Amniotic stem cell (primary cell): ENCODE measurements at places on chromosomes 6 and 20.

GRCh38 chr20:58619864-58620431 is 31.1 kb upstream of the STX16 start:
- no peak for DNase-seq

GRCh38 chr6:110878751-110879522 is 4.4 kb downstream of the AMD1 start:
- no peak for DNase-seq

DNA sequence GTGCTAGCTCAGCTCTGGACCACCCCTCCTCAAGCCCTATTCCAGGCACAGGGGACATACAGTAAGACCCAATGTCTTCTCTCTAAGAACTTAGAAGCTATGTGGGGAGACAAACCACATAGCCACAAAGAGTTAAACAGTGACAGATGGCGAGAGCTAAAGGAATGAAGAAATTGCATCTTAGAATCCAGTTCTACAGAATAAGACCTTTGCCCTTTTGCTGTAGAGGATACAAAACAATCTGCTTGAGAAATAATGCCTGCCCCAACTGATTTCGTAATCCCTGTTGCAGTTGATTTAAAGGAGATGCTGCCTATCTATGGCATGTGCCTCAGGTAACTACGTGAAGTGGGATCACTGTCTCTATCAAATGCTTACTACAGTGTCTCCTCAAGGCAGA is 31.2 kb downstream of the TNFRSF21 start:
- no peak for DNase-seq

GRCh38 chr6:113723182-113723581 is 134.0 kb upstream of the MARCKS start:
- DNase-seq: no peak

DNA sequence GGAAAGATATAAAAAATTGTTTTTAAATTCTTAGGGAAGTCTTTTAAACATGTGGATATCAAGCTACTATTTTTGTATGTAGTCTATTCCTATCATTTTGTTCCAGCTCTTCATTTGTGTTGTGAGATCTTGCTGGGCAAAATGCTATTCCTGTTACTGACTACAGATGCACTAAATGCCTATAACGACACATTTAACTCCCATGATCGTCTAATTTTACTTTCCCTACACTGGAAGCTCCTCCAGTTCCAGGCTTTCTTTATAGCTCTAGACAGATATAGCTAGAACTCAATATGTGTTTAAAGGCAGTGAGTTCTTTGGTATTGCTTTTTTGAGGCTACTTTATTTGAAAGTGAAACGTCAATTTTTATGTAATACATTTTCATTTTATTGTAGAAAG is 971.5 kb upstream of the CITED2 start:
- DNase-seq: no peak

GRCh38 chr6:142716097-142716496 is 228.9 kb downstream of the HIVEP2 start:
- no peak for DNase-seq

DNA sequence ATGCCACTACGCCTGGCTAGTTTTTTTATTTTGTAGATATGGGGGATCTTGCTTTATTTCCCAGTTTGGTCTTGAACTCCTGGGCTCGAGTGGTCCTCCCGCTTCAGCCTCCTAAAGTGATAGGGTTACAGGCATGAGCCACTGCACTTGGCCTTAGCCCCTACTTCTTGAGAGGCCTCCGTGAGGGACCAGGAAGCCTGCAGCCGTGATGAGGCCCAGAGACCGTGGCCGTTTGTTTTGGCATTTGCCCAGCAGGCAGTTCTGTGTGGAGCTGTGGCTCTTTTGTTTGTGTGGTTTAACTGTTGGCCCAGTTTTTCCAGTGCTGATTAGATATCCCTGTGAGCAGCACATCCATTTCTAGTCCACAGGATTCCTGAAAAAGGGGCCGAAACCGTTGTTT is 39.8 kb downstream of the SRSF3 start:
- peak; percentile 40 for DNase-seq

DNA sequence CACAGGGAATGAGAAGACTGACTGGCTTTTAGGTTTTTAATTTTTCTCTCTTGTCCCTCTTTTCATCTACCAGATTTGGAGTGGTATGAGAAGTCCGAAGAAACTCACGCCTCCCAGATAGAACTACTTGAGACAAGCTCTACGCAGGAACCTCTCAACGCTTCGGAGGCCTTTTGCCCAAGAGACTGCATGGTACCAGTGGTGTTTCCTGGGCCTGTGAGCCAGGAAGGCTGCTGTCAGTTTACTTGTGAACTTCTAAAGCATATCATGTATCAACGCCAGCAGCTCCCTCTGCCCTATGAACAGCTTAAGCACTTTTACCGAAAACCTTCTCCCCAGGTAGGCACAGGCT is 644 bp downstream of the MAD2L1BP start:
- DNase-seq: no peak

GRCh38 chr6:30091577-30092381 is 16.2 kb upstream of the RNF39 start:
- DNase-seq: no peak

- DNase-seq: no peak
These were observed 54.3 kb upstream of the IYD start for GRCh38 chr6:150314230-150315188.

GRCh38 chr6:160030103-160030502 is 61.2 kb downstream of the IGF2R start:
- peak; percentile 71 for DNase-seq

DNA sequence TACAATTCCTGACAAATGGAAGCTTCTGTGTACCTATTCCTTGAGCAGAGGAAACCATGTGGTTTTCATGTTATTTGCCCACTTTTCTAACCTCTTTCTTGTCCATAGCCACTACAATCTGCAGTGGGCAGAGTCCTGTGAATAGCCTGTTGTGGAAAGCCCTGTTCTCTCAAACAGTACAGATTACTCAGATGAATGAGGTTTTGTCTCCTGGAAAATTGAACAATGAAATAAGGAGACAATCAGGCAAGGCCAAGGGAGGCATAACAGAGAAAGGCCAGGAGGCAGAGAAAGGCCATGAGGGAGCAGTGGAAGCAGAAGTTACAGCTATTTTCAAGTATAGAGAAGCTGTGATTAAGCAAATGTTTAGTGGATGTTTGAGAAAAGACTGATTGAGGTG is 189.3 kb downstream of the GRIK2 start:
- DNase-seq: no peak

DNA sequence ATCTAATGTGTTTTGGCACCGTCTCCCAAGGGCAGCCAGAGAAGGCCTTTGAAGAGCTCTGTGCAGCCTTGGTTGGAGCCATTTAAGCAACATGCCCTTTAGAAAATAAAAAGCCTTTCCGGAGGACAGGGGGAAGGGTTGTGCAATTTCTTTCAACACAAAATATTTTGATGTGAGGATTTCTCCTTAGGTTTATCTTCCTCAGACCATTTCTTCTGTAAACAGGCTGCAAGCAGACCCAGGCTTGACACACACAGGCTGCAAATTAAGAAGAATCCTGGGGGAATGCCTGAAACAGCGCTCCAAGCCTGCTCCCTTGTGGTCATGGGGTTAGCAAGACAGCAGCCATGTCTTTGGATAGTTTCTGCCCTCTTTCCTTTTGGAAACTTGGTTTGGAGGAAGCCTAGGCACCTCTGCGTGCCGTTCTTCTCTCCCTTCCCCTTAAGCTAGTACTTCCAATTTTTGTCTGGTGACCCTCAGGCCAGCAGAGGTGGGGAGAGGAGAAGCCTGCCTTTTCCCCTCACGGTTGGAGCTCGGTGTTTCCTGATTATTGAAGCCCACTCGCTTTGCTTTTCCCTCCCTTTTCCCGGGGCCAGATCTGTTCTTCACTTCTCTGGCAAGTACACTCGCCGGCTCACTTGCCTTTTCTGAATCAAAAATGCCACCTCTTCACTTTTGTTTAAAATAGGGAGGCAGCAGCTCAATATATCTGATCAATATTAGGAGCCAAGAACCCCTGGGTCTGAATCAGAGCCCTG is 39.6 kb upstream of the NOX3 start:
- DNase-seq: peak; percentile 33

- no peak for DNase-seq
These were observed 48.9 kb upstream of the TBC1D7 start for GRCh38 chr6:13377054-13377758.

DNA sequence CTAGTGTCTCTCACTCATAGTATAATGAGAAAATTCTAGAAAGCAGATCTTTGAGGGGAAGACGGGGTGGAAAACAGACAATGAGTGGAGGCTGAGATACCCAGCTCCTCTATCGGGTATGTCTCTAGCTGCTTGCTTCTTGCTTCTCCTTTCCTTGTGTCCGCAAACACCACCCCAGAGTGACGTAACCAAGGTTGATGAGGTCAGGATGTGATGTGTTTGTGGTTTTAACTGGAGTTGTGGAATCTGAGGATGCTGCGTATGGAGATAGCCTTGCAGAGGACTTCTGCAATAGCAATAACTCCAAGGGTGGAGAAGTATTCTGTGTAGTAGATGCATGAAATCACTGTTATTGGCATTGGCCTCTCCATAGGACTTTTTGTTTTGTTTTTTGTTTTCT is 132.7 kb upstream of the IFNGR1 start:
- DNase-seq: no peak

GRCh38 chr20:35660122-35660937 is 4.4 kb downstream of the CPNE1 start:
- DNase-seq: no peak

GRCh38 chr20:47429409-47429808 is 72.3 kb upstream of the NCOA3 start:
- DNase-seq: no peak

DNA sequence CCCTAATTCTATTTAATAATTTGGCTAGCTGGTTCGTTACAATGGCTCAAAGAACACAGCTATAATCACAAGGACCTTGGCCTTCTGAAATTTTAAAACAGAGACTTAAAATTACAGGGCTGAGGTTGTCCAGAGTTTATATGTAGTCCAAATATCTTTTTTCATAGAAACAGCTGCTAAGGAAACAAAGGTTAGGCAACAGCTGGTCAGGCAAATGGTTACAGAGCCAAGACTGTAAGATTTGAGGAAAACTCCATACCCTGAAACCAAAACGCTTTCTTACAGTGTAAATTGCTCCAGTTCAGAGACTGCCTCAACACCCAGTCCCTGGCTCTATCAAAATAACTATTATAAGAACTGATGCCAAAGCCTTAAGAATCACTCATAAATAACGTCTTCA is 9.7 kb upstream of the ARHGAP18 start:
- no peak for DNase-seq

DNA sequence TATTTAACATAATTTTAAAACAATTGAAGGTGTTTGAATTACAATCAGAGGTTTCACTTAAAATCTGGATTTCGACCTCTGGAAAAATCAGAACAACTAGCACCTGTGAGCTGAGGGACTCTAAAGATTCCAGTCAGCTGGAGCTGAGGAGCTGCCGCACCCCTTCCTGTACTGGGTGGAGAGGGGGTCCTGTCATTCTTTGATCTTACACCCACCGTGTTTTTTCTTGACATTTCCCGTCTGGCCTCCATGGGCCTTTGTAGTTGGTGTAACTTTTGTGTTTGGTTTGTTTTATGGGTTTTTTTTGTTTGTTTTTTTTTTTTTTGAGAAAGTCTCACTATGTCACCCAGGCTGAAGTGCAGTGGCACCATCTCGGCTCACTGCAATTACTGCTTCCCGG is 17.2 kb downstream of the ARFGEF2 start:
- no peak for DNase-seq

- no peak for DNase-seq
These were observed 146.5 kb downstream of the EPHA7 start for GRCh38 chr6:93272896-93273295.
